ENCODE measurements at places on chromosomes 12 and 14.

DNA sequence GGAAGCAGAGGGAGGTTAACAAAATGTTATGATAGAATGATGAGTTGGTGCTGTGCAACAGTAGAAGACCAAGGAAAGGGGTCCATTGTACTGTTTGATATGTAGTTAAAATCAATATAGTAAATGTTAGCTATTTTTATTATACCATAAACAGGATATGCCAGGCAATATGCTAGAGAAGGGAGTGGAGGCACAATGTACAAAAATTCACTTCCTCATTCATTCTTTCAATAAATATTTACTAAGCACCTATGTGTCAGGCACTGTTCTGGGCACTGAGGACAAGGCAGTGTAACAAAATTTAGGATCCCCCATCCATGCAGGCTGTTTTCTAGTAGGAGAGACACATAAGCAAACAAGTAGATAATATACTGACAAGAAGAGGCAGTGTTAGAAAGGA lies 25.0 kb downstream of the FGD6 start:
- no peak for DNase-seq

GRCh38 chr14:91998667-91999570 lies 40.9 kb downstream of the TRIP11 start:
- no peak for DNase-seq

DNA sequence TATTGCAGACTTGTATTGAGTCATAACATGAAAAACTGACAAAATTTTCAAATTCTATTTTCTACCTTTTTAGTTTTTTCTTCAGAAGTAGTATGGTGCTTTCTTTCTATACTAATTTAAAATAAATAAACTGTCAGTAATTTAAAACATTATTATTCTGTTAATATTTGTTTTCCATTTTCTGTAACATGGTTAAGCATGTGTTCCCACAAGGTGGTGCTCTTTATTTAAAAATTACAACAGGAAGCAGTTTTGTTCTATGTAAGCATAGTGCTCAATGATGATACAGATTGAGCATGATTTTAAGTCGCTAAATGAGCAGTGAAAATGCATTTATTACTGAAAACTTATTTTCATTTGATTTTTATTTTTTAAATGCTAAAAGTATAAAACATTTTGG lies 114.6 kb downstream of the PPFIA2 start:
- peak; percentile 27 for DNase-seq

DNA sequence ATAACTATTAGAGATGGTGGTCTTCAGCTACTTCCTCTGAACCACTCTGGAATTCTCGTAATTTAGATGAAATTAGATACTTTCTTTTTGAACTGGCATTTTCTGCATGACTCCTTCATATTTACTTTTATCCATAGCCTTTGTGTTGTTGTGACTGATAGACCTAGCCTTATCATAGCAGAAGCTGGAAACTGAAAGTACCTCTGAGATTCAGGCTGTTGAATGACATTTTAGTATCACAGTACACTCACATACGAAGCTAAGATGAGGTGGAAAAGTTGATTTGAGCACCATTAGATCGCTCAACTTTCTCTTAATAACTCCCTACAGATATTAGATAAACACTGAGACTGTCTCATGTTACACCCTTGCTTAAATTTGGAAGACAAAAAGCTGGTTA lies 525.1 kb upstream of the FBXO33 start:
- no peak for DNase-seq

GRCh38 chr12:857611-858010 lies 91.9 kb downstream of the RAD52 start:
- DNase-seq: no peak

GRCh38 chr14:69312608-69313007 lies 52.6 kb downstream of the GALNT16 start:
- no peak for DNase-seq

DNA sequence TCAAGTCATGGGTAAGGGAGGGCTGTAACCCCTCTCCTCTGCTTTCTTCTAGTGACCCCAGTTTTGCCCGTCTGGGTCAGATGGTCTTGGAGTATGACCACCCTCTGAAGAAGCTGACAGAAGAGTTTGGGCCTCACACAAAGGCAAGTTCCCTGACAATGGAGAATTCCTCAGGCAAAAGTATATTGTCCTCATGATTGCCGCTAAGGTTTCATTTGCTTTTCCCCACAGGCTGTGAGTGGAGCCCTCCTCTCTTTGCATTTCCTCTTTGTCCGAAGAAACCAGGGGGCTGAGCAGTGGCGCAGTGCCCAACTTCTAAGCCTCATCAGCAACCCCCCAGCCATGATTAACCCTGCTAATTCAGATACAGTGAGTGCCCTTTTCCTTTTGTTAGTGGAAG lies 12.1 kb downstream of the NCKAP1L start:
- no peak for DNase-seq

Measured in suppressor macrophage (primary cell).